ENCODE measurements at places on chromosomes 11 and 22.

DNA sequence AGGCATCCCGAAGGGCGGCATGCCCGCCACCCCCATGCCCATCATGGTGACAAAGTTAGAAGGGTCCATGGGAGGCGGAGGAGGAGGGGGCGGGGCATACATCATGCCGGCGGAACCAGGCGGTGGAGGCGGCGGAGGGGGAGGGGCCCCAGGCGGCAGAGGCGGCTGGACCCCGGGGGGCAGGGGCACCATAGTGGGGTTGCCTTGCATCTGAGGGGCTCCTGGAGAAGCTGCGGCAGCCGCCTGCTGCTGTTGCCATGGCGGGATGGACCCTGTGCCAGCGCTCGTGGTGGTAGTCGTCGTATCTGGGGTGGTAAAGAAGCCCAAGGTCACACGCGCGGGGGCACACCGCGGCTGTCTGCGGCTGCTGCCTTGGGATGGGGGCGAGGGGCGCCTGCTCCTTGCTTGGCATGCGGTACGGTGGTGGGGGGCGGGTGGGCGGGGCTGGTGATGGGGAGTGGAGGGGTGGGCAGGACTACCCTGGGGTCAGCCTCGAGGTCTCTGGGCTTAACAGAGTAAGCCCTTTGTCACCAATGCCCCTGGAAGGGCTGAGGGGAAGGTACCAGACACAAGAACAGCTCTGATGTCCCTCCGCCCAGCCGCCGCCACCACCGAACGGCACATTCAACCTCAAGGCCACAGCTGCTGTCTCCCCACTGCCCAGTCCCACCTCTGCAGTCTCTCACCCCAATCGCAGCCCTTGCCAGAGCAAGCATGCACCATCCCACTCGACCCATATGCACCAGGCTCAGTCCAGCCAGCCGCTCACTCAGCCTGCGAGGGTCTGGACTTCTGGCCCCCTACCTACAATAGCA is 6.3 kb upstream of the PYGM start:
- DNase-seq, result no peak

DNA sequence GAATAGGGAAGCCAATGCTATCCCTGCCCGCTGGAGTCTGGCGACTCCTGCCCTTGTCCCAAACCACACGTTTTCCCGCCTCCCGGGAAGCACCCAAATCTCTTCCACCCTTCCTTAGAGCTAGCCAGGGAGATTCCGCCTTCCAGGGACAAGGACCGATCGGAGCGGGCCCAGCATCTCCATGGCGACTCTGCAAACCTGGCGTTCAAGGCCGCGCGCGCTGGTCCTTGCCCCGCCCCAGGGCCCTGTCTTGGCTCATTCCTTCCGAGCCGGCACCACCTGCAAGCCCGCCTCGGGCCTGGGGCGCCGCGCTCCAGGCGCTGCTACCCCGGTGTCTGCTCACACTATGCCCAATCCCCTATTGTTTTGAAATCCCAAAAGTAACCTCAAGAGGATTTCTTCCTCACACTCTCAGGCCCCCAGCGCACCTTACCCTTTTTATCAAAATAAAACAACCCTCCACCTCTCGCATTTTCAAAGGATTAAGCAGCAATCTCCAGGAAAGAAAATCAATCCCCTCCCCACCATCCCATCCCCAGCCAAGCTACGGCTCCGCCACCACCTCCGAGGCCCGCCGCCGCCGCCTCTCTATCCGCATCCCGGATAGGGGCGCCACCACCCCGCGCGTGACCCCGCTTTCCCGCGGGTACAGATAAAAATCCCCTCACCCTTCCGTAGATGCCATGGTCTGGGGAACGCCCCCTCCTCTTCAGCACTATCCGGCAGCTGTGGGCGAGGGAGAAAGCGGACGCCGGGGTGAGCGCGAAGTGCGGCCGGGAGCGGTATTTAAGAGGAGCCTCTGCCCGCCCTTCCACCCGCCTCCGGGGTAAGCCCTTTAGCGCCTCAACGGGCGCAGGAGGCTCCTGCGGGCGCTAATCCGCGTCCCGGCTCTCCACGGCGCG is 825 bp downstream of the SLC1A2 start:
- DNase-seq, result no peak

DNA sequence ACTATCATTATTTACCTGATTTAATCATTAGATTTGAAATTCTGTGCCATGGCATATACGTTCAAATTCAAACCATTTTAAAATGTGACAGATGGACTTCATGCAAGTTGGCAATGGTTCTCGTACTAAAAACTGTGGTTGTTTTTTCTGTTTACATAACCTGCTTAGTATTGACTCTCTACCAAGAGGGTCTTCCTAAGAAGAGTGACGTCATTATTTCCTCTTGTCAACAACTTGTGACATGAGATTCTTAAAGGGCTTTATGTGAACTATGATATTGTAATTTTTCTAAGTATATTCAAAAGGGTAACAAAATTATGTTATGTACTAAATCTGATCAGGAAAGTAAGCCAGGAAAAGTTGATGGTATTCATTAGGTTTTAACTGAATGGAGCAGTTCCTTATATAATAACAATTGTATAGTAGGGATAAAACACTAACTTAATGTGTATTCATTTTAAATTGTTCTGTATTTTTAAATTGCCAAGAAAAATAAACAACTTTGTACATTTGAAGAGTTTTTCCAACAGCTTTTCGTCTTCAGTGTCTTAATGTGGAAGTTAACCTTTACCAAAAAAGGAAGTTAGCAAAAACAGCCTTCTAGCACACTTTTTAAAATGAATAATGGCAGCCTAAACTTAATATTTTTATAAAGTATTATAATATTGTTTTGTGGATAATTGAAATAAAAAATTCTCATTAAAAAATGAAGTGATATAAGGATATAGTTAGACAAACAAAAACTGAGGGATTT is 87.0 kb downstream of the GRK3 start:
- DNase-seq, result no peak

GRCh38 chr11:7549681-7550080 is 35.9 kb downstream of the PPFIBP2 start:
- no peak for DNase-seq

DNA sequence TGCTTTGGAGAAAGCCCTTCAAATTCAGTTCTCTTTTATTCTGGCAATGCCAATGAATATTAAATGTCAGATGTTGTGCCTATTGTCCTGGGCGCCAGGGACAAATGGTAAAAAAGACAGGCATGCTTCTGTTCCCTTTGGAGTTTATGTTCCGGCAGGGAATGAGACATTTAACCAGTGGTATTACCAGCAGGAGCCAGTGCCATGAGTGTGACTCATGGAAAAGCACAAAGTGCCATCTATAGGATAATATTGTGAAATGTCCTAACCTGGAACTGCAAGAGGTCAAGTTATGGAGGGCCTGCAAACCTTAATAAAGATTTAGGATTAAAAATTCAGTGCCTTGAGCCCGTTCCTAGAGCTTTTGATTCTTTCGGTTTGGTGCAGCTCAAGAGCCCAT is 39.5 kb downstream of the REXO2 start:
- no peak for DNase-seq

- DNase-seq, result no peak
Measured at GRCh38 chr22:30609260-30610185, 2.5 kb downstream of the TCN2 start.

- no peak for DNase-seq
Measured at GRCh38 chr11:27239305-27239942, 123.6 kb downstream of the CCDC34 start.
